ENCODE measurements at places on chromosomes 1 and 21.

- peak; percentile 68 for DNase-seq
Observed at GRCh38 chr1:197838836-197839235, 63.6 kb upstream of the DENND1B start.

GRCh38 chr21:36323032-36323431 lies 3.0 kb downstream of the MORC3 start:
- DNase-seq, result peak; percentile 88

GRCh38 chr1:6088956-6089355 lies 43.3 kb downstream of the KCNAB2 start:
- no peak for DNase-seq

DNA sequence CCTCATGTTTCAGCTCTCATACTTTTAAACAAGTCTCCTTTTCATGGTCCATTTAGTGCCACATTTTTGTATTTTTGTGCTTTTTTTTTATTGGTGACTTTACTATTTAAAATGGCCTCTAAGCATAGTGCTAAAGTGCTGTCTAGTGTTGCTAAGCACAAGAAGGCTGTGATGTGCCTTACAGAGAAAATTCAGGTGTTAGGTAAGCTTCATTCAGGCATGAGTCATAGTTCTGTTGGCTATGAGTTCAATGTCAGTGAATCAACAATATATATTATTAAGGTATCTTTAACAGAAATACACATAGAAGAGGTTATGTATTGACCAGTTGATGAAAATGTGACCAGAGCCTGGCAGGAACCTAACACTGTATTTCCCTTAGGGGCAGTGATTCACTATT lies 12.8 kb upstream of the FUBP1 start:
- no peak for DNase-seq

GRCh38 chr1:53725238-53725689 lies 13.7 kb downstream of the GLIS1 start:
- peak; percentile 13 for DNase-seq

- no peak for DNase-seq
Observed at GRCh38 chr1:13881385-13882088, 181.5 kb downstream of the PRDM2 start.

DNA sequence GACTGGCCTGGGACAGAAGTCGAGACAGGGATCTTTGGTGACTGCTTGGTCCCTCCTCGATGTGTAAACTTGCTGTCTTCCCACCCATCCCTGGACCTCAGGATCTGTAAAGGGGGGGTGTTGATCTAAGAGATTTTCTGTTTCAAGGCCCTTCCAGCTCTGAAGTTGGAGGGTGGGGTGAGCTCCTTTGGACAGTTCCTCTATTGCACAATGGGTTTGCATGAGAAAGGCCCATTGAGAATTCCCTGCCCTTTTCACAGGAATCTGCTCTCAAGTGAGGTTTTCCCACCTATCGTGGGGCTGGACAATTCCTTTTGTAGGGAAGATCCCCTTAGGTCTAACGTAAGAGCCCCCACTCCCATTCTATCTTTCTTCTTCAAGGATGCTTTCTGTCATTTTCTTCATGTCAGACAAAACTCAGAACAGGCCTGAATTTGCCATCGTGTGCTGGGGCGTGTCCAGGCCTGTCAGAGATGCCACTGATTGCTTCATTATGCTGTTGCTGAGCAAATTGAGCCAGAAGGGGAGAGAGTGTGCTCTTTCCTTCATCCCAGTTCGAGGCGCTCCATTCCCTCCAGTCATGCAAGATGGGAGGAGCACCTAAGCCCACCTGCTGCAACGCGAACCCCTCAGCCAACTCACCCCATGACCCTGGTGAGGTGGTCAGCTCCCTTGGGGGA lies 149.9 kb upstream of the IGSF21 start:
- DNase-seq, result no peak

DNA sequence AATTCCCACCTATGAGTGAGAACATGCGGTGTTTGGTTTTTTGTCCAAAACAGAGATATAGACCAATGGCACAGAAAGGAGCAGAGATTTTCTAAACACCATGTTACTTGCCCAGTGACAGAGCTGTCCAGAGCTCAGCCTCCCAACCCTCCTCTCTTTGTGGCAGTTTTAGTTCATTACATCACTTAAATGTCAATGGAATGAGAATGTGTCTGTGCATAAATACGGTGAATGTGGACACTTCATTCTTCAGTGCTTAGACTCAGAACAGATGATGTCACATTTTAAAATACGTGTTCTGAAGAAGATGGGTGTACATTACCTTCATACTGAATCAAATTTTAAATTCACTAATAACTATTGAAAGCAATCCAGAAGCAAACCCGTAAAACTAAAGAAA lies 374.9 kb downstream of the DSCAM start:
- no peak for DNase-seq

DNA sequence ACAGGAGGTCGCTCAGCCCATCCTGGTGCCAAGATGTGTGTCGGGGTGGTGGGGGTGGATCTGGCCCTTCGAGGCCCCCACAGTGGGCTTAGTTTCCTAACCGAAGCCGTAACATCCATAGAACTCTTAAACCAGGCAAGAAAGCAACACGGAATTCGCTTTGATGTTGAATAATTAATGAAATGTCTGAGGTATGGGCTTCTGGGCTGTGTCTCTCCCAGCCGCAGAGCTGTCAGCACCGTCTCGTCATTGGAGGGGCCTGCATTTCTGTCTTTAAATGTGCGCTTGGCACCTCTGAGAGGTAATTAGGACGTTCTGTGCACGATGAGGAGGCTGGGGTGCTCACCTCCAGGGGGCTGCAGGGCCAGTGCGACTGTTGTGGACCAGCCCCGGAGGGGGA lies 13.3 kb upstream of the PLCH2 start:
- DNase-seq, result no peak

- DNase-seq, result no peak
Observed at GRCh38 chr1:67404212-67404620, 26.0 kb downstream of the SERBP1 start.

- no peak for DNase-seq
Observed at GRCh38 chr1:115437196-115437595, 99.1 kb upstream of the NGF start.

DNA sequence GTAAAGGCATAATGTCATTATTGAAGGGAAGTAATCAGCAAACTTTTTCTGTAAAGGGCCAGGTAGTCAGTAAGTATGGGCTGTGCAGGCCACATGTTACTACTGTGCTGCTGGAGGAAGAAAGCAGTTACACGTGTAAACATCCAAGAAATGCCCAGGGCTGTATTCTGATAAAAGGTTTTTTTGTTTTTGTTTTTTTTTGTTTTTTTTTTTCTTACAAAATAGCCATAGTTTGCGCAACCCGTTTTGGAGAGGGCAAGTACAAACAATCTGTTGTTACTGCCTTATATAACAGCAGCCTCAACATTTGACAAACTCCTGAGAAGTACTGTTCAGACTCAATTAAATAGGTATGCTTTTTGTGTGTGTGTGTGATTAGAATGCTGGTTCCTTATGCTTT lies 26.7 kb upstream of the MTMR11 start:
- no peak for DNase-seq

GRCh38 chr1:208291923-208292711 lies 47.9 kb upstream of the PLXNA2 start:
- DNase-seq, result no peak

DNA sequence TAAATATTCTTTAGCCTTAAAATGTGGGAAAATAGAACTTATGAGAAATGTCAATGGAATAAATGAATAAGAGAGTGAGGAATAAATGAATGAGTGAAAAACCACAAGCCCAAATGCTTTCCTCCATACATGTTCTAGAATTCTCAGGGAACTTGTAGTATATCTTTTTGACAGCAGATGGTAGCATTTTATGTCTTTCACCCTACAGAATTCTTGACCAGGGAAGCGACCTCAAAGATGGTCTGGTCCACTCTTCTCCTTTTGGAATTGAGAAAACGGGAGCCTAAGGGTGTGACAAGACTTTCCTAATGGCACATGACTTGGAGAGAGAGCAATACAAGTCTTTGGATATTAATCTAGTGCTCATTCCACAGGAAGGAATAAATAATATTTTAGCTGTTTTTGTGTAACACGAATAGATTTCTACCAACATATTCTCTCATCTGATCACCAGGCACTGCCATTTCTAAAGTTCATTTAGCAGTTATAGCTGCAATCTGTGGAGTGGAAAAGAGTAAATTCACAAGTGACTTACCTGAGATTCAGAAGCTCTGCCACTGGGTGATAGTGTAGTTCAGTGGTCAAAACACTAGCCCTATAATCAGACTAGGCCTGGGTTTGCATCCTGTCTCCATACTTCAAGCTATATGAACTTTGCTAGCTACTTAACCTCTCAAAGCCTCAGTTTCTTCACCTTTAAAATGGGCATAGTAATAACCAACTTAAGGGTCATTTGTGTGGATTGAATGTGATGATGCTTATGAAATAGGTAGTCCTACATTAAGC lies 15.0 kb upstream of the F5 start:
- DNase-seq, result peak; percentile 71

DNA sequence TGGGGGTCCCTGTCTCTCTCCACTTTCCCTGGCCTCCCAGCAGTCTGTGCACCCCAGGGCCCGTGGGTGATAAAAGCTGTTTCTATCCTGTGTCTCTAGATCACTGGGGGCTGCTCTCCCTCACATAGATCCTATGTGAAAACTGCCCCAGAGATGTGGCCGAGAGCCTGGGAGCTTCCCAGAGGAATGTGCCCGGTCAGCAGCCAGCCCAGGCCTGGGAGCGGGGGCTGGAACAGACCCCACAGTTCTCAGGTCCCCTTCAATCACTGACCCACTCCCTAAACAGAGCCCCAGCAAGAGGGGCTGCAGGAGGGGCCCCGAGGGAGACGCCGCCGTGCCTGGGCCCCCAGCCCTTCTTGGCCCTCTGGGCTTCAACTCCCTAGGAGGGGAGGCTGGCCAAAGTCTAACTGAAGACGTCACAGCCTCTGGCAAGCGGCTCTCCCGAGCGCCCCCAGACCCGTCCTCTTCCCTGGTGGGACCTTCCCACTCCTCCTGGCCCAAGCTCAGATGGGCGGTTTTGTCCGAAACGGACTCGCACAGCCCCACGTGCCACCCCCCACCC lies 403 bp downstream of the MXRA8 start:
- DNase-seq, result no peak

DNA sequence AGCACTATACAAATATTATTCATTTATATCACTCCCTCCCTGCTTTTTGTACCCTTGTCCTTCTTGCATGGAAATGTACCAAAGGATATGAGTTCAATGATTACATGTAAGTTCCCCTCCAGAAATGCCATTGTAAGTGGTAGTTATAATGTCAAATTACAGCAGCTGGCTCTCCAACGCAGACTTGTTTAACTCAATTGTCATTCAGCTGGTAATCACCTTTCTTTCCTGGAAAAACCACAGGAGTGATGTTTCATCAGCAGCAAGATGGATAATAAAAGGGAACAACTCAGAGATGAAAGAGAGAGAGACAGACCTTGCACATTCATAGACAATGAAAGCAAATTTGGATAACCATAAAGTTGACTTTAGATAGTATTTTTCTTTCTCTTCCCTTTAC lies 578.6 kb upstream of the PBX1 start:
- DNase-seq, result peak; percentile 92

- no peak for DNase-seq
Observed at GRCh38 chr21:22582026-22582425, 1583.8 kb downstream of the NCAM2 start.

- DNase-seq, result peak; percentile 6
Observed at GRCh38 chr1:15139654-15140350, 13.7 kb upstream of the TMEM51 start.

DNA sequence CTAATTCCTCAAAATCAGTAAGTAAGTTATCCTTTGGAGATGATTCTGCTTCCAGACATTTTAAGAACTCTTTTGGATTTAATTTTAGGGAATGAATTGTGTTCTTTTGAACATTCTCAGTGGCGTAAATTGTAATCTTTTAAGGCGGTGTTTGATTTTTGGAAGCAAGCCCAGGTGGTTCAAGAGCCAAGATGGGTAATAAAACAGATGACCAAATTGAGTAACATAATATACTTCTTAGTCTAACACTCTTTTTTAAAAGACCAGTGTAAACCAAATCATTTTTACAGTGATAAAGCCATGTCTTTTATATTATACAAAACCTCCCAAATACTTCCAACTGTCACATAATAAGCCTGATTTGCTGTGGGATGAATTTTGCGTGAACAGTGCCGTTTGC lies 133.8 kb downstream of the LRRC40 start:
- no peak for DNase-seq

- DNase-seq, result no peak
Observed at GRCh38 chr1:37137601-37138000, 103.3 kb upstream of the GRIK3 start.

- peak; percentile 71 for DNase-seq
Observed at GRCh38 chr1:223700942-223701637, 11.2 kb upstream of the CAPN2 start.

DNA sequence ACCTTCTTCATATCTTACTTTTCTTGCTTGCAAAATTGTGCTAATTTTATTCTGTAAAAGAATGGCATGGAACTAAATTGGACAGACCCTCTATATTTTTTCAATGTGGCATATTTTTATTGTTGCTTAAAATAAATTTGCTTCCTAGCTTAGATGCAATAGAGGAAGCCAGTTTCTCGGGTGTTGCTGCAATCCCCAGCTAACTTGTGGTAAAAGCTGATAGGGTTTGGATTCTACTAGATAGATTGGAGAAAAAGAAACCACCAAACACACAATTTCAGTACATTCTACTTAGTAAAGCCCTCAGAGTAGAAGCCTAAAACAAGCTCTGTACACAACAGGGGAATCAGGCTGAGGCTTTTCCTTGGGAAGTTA lies 49.5 kb upstream of the GCLM start:
- peak; percentile 10 for DNase-seq

DNA sequence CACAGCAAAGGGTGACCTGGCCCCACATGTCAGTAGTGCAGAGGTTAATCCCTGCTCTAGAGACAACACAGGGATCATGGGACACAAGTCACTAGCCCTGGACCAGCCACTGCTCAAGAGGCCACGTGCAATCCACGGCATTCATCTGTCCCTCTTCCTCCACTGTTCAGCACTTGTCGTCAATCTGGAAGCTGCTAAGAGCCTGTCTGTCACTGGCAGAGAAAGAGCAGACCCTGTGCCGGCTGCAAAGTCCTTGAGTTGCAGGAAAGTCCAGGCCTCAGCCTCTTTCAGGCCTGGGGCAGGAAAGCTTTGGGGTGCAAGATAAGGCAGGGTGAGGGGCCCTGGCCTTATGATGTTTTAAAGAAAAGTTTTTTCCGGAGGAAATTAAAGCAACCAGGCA lies 16.7 kb downstream of the CELA2B start:
- DNase-seq, result no peak

DNA sequence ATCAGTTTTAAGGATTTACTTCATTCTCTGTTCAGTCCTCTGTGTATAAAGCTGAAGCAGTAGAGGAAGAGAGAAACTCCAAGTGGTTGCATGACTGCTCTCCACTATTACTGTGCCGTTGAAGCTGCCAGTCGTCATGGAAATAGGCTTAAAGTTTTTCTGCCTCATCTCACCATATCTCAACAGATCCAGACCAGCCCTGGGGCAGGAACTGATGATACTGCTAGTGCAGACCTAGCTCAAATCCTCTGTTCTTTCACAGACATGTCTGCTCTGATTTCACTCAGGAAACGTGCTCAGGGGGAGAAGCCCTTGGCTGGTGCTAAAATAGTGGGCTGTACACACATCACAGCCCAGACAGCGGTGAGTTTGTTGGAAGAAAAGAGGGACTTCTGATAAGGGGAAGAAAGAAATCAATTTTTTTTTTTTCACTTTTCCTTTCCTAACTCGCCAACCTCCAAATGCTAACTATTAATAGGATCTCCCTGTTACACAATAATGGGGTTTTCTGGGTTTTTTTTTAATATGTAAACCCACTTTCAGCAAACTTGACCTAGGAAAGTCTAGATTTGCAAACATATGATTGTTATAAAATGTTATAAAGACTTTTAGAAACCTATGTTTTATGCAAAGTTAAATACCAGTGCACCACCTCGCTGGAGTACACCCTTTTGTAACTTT lies 22.2 kb upstream of the STRIP1 start:
- DNase-seq, result no peak

All from OCI-M1 (cell line).